ENCODE measurements at places on chromosomes 7 and 10.

DNA sequence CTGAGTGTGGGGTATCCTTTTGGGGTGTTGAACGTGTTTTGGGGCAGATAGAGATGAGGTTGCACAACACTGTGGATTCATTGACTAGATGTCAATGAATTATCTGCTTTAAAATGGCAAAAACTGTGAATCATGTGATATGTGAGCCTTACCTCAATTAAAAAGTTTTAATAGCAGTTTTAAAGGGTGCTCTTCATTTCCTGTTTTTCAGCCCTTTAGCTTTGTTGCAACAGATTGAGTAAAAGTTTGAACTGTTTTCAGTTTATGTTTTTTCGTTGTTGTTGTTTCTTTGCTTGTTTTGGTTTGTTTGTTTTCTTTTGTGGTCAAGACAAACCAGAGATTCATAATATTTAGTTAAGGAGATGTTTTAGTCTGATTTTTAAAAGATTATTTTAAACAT is 9.4 kb downstream of the TAS2R41 start:
- no peak for DNase-seq

GRCh38 chr10:10533437-10533836 is 484.2 kb upstream of the CELF2 start:
- DNase-seq, result no peak

DNA sequence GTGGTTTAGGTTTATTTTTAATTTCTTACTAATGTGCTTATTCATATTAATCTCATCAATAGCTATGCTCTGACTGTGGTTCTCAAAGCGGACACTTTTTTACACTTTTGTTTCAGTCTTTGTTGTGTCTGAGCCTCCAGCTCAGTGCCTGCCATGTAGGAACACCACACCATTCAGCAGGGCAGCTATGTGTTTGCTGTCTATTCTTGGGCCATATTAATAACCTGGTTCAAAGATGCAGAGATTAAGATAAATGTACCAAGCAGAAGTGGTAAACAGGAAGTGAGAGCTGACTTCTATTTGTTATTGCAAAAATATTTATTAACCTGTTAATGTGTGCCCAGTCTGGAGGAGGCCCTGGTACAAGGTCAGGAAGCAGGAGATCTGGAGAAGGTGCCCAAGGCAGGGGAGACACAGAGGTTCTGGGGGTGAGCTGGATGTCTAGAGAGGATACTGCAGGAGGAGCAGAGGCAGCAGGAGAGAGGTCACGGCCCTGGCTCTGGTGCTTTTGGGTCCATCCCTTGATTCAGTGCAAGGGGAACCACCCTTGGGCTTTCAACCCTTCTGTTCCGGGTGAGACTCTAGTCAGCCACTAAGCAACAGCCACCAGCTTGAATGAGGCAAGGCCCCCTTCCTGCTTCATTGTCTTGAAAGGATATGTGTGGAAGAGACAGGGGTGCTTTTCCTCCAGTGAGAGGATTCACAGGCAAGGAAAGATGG is 1.9 kb downstream of the TBXAS1 start:
- DNase-seq, result no peak

DNA sequence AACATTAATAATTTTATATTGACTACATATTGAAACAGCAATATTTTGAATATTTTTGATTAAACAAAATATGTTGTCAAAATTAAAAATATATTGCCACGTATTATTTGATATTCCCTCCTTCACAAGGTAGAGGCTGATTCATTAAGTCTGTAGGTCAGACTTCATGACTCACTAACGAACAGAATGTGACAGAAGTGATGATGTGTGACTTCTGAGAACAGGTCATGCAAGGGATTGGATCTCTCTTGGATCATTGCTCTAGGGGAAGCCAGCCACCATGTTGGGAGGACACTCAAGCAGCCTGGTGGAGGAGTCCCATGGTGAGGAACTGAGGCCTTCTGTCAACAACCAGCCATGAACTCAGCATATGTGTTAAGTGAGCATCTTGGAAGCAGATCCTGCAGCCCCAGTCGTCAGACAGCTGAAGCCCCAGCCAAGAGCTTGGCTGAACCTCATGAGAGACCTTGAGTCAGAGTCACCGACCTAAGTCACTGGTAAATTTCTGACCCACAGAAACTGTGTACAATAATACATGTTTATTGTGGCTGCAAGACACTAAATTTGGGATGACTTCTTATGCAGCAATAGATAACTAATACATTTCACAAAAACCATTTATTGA is 66.6 kb downstream of the HTR5A start:
- DNase-seq, result no peak

DNA sequence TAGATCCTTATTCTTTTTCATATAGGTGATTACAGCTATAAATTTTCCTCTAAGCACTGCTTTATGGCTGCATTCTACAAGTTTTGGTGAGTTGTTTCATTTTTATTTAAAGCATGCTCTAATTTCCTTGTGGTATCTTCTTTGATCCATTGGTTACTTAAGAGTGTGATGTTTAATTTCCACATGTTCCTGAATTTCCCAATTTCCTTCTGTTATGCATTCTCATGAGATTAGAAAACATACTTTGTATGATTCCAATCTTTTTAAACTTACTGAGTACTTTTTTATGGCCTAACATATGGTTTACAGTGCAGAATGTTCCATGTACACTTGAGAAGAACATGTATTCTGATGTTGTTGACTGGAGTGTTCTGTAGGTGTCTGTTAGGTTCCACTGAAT is 53.4 kb downstream of the MYL10 start:
- DNase-seq, result no peak

- DNase-seq, result no peak
These were observed 31.9 kb upstream of the GUSB start for GRCh38 chr7:66013938-66014337.

- DNase-seq, result no peak
These were observed 136.0 kb upstream of the FAM20C start for GRCh38 chr7:56291-56913.

DNA sequence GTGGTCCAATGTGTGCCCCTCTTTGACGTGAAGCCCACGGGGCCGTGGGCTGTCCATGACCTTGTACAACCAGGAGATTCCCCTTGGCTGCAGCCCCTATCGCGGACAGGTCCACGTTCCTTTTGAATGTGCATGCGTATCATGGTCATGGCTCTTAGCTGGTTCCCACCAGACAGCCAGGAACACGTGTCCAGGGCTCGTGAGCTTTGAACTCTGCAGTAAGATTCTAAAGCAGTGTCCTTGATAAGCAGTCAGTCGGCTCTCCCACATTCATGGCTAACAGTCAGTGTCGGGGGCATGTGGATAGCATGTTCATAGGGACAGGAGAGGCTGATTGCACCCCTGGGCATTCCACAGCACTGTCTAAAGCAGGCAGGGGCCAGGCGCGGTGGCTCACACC is 75.9 kb upstream of the SH2B2 start:
- DNase-seq, result no peak

Data from stimulated activated CD4-positive, alpha-beta T cell treated with anti-CD3 and anti-CD28 coated beads, Interleukin-15, amount 100 ng/mL, for 1 hour (primary cell).